K562 (cell line): ENCODE measurements at places on chromosomes 11 and 22. TPM values are rescaled to one million over a fixed set of nuclear protein-coding genes. Genes with fewer than 3 reads are reported as not detected.

Gene DSCAML1
- total RNA-seq = not detected in 2 replicates

Gene BIK
- total RNA-seq = 0.20 and 0.22 TPM in 2 replicates

Gene CAPN5
- total RNA-seq = 0.40 and 0.44 TPM in 2 replicates

Gene CCDC15
- 3.5 and 3.8 TPM in 2 replicates for total RNA-seq

GRCh38 chr11:43507171-43507570 is 148.5 kb downstream of the TTC17 start:
- H3K4me3 ChIP-seq = no peak overlapping the region
- H3K27me3 ChIP-seq = peaks cover 31% of the 10 kb centered on the region
- DNase-seq = no peak
- no peak overlapping the region for H3K27ac ChIP-seq
- no peaks in the 10 kb centered on the region for H3K4me1 ChIP-seq
